ENCODE measurements at places on chromosomes 6 and 20.

- no peak for DNase-seq
Measured at GRCh38 chr6:170473301-170473717, 79.8 kb downstream of the PSMB1 start.

- no peak for DNase-seq
Measured at GRCh38 chr6:34278833-34279232, 30.0 kb upstream of the SMIM29 start.

- no peak for DNase-seq
Measured at GRCh38 chr20:37856932-37857660, 45.8 kb upstream of the VSTM2L start.

DNA sequence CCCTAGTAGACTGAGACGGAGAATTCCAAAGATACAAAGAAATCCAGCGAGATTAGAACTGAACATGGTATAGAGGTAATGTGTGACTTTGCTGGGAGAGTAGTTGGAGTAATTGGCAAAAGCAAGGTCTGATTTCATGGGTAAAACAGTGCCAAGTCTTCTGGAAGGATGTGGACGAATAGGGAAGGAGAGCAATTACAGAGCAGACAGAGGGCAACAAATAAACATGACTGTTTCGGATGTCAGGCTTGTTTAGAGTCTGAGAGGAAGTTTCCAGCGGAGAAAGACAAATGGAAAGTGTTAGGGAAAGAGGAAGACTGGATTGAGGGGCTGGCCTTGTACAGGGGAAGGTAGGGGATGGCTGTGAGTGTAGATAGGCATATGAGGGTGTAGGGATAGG lies 282.2 kb upstream of the PRND start:
- DNase-seq, result no peak

GRCh38 chr6:164069350-164069990 lies 655.0 kb downstream of the QKI start:
- DNase-seq, result no peak

GRCh38 chr20:4371623-4372251 lies 350.0 kb upstream of the PRND start:
- no peak for DNase-seq

DNA sequence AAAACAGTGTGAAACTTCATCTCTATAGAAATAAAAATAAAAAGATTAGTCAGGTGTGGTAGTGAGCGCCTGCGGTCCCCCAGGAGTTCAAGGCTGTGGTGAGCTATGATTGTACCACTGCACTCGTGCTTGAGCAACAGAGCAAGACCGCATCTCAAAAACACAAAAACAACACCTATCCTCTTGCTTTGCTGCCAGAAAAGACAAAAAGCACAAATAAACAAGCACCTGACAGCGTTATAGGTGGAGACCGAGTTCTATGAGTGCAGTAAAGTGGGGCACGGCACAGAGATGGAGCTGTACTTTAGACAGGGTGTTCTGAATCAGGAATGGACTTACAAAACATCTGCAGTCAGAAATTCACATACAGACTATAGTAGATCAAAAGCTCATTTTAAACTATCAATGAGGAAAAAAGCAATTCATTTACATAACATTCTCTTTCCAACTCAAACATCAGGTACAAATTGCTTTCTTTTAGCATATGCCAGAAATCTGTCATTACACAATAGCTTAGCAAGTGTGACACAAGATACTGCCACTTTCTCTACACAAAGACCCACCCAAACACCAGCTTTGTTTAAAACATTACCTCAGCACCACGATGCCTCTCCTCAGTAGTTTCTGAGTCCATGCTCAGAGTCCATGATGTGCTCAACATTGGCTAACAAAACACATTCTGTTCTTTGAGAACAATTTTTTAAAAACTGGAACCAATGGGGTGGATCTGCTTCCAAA lies 10.1 kb downstream of the EZR start:
- peak; percentile 48 for DNase-seq

DNA sequence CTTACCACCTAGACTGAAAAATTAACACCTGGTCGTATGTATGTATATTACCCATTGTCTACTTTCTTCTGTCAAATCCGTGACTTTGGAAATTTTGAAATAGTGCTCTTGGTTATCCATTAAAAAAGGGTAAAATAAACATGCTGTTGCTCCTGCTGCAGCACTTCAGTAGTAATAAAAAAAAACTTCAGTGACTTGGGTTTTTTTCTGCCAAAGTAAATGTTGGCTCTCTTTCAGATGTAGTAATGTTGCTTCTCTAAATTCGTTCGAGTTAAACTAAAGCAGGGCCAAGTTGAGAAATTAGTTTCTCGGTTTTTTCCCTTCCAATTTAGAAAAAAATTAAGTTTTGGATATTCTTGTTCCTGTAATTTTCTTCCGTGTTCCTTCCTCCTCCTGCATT lies 34.2 kb downstream of the JARID2 start:
- DNase-seq, result no peak

GRCh38 chr6:90000864-90001731 lies 106.8 kb downstream of the GJA10 start:
- no peak for DNase-seq

DNA sequence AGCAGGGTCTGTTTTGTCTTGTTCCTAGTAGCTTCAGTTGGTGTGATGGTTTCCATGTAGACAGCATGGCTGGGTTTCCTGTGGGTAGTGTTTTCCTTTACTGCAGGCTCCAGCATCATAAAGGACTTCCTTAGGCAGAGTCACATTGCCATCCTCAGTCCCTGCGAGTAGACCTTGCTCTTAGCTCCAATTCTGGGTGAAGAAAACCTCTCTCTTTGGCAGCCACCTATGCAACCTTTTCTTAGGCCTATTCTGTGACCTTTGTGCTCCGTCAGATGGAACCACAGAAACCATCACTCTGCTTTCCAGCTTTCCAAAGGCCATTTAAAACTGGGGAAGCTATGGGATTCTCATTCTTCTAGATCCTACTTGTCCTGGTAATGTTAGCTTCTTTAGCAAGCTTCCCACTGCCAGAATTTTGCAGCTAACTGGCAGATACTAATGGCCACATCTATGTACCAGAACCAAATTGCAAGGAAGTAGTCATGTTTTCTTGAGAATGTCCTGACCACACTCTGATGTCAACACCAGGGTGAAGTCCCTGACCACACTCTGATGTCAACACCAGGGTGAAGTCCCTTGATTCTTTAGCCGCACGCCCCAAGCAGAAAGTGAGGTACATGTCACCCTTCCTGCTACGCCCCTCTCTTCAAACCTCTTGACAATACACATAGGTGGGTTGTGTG lies 646.6 kb upstream of the HS3ST5 start:
- no peak for DNase-seq

- DNase-seq, result no peak
Measured at GRCh38 chr20:46087161-46087560, 2.6 kb downstream of the NCOA5 start.

Data from T follicular helper cell (primary cell).